AG04450 (cell line): ENCODE measurements at places on chromosomes 2 and 18.

GRCh38 chr2:67709835-67710234 lies 312.7 kb downstream of the ETAA1 start:
- no peak for DNase-seq

DNA sequence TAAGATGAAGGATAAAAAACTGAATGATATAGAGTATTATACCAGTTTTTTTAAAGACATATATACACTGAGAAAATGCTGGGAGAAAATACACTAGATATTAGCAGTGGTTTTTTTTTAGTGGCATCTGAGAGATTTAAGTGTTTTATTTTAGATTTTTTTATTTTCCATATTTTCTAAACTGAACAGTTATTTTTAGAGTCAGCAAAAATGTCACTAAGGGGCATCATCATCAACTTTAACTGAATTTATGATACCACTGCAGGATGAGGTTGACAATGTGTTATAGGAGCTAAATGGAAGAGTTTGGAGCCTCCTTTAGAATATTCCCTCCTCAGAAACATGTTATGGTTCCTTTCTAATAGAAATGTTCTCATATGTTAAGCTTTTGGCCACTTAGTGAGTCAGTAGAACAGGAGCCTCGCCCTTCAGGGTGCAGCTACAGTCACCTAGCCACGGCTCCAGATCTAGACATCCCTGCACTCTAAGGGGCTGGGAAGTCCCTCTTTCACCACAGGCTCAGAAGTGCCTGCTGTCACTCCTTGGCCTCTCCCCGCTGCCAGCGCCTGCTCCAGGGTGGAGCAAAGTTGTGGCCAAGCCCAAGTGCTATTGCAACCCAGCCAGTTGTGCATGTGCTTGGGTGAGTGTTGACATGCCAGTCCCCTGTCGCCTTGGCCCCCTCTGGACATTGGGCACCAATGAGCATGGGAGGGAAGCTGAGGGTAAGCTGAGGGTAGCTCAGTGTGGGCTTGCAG lies 210.7 kb upstream of the RASGRP3 start:
- no peak for DNase-seq

DNA sequence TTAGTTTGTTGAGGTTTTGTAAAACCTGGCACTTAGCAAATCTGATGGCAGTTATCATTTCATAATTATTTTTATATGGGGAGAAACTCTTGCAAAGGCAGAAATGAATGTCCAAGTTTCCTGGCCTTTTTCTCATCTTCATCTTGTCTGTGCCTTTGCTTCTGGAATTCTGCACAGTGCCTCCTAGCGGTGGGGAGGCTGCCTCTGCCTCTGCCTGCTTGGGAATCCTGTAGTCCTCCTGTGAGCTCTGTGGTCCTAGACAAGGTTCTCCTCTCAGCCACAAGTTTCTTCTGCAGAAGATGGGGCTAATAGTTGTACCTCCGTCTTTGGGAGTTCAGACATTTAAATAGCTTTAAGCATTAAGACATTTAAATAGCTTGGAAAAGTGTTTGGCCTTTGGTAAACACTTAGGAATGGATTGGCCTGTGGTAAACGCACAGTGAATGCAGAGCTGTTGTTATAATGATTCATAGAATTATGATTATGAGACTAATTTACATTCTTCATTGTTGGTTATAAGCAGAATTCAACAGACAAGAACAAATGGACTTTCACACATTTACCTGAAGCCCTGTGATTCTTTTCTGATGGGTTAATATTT lies 101.2 kb downstream of the ZNF236 start:
- DNase-seq = no peak

GRCh38 chr2:8806885-8807704 lies 30.3 kb downstream of the KIDINS220 start:
- DNase-seq = no peak

DNA sequence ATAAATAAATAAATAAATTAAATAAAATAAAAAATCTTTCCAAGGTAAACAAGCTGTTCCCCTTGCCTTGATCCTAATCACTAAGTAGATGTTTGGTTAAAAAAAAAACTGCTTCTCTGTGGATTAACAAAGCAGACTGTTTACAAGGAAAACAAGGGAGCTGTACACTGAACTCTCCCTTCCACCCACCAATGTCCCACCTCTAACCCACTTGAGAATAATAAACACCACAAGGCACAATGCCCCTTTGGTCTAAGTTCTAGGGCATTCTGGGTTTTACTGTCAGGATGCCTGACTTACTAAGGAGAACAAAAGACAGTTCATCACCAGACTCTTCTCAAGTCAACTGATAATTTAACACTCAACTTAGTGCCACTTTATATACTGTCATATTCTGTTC lies 83.5 kb downstream of the NCKAP1 start:
- DNase-seq = no peak

DNA sequence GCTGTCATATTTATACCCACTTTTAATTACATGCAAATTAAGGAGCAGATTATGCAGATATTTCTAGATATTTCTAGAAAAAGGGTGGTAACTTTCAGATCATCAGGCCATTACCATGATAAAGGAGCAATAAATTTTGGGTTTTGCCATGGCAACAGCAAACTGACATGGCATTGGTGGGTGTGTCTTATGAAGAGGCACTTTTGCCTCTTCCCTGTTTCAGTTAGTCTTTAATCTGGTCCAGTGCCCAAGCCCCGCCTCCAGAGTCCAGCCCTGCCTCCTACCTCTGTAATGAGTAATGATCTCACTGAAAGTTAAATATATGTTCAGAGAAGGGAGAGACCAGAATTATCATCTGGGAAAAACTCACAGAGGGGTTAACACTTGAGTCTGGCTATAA lies 124.8 kb downstream of the SCG2 start:
- DNase-seq = no peak

DNA sequence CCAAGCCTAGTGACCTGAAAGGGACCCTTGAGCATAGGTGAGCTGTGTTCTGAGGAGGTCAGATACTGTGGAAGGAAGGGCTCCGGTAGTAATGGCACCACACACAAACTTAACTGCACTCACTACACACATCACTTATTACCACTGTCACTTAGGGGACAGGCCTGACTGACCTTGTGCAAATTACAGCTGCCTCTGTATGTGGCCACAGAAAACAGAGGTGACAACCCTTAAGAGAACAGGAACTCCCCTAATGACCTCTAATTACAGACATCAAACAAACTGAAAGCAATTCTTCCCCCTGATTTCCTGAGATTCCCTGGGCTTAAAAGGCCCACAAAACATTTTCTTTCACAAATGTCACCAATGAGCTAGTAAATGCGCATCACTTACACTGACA lies 360.6 kb downstream of the RND3 start:
- no peak for DNase-seq

DNA sequence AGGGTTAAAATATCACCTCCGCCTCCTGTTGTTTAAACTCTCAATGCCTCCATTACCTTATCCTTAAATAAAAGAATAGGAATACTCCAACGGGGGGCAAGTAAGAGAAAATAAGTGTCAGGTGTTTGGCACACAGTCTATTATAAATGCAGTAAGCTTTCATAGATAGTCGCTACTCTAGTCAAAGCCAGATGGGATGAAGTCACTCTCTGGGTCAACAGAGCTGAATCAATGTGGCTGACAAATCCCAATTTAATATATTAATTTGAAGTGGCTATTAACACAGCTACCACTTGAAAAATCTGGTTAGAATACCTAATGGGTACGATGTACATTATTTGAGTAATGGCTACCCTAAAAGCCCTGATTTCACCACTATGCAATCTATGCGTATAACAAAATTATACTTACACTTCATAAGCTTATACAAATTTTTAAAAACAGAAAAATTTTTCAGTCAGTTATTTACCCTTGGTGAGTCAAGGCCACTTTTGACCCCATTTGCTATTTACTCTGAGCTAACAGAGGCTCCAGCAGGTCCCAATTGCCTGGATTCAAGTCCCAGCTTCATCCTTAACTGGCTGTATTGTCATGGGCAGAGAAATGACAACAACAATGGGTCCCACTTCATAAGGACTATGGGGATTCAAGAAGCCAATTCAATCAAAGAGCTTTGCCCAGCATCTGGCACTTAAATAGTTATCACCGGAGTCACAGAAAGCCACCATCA lies 167.5 kb upstream of the PID1 start:
- no peak for DNase-seq

- no peak for DNase-seq
These were observed 148.5 kb downstream of the CAMKMT start for GRCh38 chr2:44510246-44510645.

- no peak for DNase-seq
These were observed 352.8 kb downstream of the THSD7B start for GRCh38 chr2:137118140-137118539.

DNA sequence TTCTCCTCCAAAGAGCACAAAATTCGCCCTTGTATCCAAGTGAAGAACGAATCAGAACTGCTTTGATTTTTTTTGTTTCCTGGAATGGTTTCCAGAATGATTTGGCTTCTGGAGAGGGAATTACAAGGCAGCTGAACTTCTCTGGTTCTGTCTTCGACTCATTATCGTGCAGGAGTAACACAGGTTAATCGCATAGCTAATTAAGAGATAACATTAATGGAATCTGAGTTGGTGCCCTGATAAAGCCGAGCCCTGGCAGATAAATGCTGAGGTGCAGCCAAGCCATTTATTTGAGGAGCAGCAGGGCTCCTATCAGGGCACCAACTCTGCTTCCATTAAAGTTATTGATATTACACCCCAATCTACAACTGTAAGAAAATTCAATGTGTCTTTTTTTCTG lies 433.7 kb downstream of the ZNF521 start:
- no peak for DNase-seq

DNA sequence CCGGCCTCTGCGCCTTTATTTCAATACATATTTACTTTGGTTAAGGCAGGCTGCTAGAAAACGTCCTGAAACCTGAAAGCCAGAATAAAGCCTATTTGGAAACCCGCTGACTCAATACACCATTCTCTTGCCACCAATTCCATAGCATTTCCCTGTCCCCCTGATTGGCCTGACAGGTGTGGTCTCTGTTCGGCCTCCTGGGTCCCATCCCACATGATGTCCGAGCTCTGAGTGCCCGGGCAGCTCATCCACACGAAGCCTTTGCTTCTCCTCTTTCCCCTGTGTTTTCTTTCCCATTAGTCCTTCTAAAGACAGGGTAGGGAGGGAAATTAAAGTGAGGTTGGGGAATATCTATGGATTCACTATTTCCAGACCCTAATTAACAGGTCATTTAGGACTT lies 42.6 kb upstream of the ZNF516 start:
- DNase-seq = no peak

- DNase-seq = no peak
These were observed 10.4 kb downstream of the CSRNP3 start for GRCh38 chr2:165479856-165480255.

DNA sequence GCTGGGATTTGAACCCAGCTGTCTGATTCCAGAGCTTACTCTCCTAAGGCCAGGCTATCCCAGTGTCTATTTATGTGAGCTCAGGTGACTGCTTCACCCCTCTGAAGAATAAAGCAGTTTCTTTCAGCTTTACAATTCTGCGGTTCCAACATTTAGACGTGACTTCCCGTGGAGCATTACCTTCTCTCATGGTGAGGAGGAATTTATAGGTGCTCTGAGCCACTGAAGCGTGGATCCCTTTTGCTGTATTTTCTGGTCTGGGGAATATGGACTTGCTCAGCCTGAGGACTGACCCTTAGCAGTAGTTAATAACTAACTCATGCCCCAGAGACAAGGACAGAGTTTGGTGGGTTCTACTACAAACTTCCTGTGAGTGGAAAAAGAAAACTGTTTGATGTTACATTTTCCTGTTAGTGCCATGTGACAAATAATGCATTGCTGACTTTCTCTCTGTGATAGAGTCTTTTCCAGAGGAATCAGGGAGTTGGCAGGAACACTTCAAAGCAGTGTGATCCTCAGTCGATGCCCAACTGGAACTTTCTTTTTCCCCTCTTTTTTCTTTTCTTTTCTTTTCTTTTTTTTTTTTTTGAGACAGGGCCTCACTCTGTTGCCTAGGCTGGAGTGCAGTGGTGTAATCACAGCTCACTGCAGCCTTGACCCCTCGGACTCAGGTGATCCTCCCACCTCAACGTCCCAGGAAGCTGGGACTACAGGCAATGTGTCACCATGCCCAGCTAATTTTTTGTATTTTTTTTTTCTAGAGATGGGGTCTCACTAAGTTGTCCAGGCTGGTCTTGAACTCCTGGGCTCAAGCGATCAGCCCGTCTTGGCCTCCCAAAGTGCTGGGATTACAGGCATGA lies 21.9 kb downstream of the CASP10 start:
- DNase-seq = no peak

GRCh38 chr2:175729049-175729706 lies 272.9 kb downstream of the LNPK start:
- DNase-seq = no peak

DNA sequence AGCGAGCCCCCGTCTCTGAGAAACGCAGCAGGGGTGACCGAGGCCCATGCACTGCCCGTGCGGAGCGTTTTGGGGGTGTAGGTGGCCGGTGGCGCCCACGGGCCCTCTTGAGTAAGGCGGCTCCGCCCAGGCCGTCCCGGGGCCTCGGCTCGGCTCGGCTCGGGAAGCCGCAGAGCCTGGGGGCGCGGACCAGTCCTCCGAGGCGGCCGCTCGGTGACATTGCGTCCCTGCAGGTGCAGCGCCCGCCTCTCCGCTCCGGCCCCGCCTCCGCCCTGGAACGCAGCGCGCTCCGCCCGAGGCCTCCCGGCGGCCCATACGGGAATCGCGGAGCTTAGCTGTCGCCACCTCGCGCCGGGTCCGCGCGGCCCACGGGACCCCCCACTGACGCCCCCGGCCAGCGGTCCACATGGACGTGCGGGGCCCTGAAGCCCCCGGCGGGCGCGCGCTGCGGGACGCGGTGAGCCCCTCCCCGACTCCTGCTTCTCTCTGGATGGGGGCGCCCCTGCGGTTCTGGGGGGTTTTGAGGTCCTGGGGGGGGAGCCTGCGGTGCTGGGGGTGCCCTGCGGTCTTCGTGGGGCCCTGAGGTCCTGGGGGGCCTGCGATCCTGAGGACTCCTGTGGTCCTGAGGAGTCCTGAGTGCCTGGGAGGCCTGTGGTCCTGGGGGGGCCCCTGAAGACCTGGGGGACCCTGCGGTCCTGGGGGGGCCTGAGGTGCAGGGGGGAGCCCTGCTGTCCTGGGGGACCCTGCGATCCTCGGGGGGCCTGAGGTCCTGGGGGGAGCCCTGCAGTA lies at the start of gene HSBP1L1:
Gene HSBP1L1, plus strand, starts transcription at position 314 of the 789 bp plus-strand sequence. Its CDS starts 93 bp downstream, at position 407.
- no peak for DNase-seq

DNA sequence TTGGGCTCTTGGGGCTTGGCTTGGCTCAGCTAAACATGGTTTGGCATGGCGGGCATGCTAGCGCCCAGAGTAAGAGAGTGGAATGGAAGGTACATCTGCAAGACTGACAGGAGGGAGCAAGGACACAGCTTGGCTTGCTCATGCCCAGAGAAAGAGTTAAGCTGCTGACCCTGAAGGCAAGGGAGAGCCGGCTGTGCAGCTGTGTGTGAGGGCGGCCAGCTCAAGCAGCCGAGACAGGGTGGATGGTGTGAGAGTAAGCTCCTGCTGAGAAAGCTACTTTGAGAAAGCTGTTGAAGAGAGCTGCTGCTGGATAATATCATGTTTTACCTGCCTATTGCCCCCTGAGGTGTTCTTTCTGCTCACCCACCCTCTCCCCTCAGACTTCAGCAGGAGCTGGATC lies 135.6 kb downstream of the CCBE1 start:
- no peak for DNase-seq
